Activated CD4-positive, alpha-beta T cell treated with anti-CD3 and anti-CD28 coated beads for 4 hours (primary cell): ENCODE measurements at places on chromosomes 16 and 17.
A peak's percentile ranks its signal among the peaks of the same experiment; 100 is the strongest.

- DNase-seq: no peak
Observed at GRCh38 chr16:19167710-19168370, at the start of gene SYT17. Gene SYT17 (plus strand): TSS chr16:19168240. CDS start chr16:19168647, 407 bp downstream.

GRCh38 chr17:71032746-71033273 is 863.5 kb downstream of the KCNJ2 start:
- no peak for DNase-seq

DNA sequence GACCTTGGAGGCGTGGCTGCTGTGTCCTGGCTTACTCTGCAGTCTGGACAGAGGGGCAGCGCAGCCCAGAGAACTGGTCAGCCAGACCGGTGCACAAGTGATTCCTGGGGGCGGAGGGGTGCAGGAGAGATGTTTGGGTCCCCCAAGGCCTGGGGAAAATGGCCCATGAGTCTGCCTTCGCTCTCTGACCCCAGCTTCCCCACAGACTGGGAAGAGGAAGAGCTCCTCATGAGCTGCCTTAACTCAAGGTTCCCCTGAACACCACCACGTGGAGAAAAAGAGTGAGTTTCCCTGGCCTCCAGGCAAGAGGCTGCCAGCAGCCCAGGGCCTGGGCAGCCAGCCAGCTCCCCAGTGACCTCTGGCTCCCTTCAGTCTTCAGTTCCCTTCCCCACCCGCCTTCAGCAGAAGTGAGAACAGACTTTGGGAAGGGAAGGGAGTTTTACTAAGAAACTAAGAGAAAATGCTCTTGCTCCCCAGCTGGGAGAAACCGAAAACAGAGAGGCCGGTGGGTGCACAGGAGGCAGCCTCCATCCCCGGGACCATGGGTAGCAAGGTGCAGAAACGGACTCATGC is 2.0 kb upstream of the C17orf99 start:
- DNase-seq: no peak

GRCh38 chr17:36535669-36536081 is 888 bp downstream of the PIGW start:
- DNase-seq: no peak

GRCh38 chr16:79835194-79835593 is 234.7 kb upstream of the MAF start:
- DNase-seq: no peak

DNA sequence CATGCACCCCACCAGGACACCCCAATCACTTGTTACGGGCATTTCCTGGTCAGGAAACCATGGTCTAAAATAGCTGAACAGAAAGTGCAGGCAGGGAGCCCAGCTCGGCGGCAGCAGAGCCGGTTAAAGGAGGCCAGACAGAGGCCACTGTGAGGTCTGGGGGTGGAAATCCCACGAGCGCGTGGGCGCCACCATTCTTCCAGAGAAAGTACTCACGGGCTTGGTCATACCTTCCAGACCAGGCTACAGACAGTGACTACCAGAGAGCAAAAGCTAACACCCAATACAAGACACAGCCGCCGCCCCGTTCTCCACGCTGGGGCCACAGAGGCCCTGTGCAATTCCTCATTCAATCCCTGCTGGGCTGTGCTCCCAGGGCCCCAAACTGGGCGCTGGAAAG is 11.9 kb downstream of the CEP131 start:
- DNase-seq: no peak

- DNase-seq: no peak
Observed at GRCh38 chr16:2420035-2420434, 9.2 kb upstream of the CCNF start.

- no peak for DNase-seq
Observed at GRCh38 chr16:76665571-76666275, 388.5 kb downstream of the CNTNAP4 start.

DNA sequence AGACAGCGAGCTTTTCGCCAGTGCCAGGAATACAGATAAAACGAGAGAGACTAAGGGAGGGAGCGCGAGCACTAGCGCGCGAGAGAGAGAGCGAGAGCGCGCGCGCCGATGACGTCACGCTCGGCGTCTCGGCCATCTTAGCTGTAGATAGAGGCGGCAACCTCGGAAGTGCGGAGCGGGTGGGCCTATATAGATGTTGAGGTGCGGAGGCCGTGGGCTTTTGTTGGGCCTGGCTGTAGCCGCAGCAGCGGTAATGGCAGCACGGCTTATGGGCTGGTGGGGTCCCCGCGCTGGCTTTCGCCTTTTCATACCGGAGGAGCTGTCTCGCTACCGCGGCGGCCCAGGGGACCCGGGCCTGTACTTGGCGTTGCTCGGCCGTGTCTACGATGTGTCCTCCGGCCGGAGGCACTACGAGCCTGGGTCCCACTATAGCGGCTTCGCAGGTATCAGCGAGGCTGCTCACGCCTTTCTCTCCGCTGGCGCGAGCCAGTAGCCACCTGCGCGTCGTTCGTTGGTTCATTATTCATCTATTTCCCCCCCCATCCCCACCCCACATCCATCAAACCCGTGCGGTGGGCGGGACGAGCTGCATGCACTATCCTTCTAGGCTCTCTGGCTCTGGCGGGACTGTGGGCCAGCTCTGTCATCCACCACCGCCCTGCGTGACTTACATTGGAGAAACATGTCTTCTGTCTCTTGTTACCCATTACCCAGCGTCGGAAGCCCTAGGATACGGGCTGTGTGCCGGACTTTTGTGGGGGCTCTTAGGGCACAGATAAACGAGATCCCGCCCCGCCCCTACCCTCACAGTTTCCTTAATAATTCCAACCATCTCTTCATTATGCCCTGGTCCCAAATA is 795 bp downstream of the CYB5D2 start:
- DNase-seq: peak; percentile 86

GRCh38 chr16:53041320-53042051 is 11.2 kb downstream of the CHD9NB start:
- no peak for DNase-seq

DNA sequence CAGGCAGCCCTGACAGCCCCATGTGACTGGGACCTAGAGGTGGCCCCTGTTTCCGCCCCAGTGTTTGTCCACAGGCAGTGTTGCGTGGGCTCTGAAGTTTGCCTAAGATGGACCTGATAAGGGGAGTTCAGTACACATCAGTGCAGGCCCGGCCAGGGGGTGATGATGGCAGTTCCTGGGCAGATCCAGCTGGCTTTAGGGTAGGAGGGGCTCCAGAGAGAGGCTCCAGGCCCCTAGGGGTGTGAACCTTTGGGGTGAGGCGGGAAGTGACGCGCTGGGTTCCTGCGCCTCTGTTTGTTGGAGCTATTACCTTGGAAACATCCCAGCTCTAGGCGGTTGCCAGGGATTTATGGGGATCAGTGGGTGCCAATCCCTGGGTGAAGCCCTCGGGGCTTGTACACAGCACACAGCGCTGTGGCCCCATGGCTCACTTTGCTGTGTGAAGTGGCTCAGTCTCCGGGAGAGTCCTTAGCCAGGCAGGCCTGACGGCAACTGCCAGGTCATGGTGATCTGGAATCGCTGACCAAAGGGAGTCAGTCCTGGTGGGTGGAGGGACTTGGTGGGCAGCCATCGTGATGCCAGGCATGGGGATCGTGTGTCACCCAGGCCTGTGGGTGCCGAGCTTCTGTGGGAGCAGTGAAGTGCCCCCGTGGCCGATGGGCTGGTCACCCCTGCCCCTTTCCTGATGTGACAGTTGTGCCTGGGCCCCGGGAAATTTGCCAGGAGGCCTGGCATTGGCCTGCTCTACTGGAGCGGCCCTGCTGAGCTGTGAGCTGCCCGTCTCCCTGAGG is 146.1 kb downstream of the SEC14L1 start:
- no peak for DNase-seq

DNA sequence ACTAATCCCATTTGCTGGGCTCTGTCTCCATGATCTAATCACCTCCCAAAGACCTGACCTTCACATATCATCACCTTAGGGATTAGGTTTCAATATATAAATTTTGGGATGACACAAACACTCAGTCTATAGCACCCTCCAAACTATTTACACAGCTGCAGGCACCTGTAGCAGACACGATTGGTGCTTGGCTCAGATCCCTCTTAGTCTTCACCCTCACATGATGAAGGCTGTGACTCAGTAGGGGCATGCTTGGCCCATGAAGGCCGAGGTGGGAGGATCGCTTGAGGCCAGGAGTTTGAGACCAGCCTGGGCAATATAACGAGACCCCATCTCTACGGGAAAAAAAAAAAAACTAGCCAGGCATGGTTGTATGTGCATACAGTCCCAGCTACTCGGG is 73.5 kb downstream of the HS3ST2 start:
- no peak for DNase-seq

DNA sequence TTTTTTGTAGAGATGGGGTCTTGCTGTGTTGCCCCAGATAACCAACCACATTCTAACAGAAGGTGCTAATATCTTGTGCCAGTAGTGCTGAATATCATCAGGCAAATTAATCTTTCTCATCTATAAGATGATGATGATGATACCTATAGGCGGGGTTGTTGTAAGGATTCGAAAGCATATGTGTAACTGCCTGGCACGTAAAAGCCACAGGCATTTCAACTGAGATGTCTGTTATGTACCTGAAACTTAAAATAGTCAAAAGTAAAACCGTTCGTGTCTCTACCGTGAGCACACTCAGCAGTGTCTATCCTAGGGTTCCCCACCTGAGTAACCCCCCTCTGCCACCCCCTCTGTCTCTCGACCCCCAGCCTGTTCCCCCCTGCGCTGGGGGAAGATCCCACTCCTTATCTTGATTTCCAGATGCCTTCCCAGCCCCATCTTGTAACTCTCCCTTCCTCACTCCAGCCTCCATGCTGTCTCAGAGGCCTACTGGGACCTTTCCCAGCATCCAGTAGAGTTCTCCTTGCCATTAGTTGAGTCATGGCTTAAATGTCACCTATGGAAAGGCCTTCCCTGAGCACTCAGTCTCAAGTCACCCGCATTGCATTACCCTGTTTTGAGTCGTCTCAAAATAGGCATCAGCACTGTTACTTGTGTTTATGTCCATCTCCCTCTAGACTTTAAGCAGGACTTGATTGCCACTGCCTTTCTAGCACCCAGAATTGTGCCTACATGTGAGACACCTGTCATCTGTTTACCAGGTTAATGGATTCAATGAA is 34.1 kb downstream of the CDRT15 start:
- DNase-seq: no peak

GRCh38 chr16:50146479-50147435 is 6.3 kb upstream of the TENT4B start:
- DNase-seq: no peak

DNA sequence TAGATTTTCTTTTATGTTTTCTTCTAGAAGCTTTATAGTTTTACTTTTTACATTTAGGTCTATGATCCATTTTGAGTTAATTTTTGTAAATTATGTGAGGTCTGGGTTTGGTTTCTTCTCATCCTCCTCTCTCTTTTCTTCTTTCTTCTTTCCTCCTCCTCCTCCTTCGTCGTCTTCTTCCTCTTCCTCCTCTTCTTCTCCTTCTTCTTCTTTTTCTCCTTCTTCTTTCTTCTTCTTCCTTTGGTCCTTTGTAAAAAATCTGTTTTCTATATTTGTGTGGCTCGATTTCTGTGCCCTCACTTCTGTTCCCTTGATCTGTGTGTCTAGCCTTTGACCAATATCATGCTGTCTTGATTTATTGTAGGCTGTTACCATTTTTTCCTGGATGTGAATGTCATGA is 5.0 kb upstream of the SLC25A35 start:
- no peak for DNase-seq

DNA sequence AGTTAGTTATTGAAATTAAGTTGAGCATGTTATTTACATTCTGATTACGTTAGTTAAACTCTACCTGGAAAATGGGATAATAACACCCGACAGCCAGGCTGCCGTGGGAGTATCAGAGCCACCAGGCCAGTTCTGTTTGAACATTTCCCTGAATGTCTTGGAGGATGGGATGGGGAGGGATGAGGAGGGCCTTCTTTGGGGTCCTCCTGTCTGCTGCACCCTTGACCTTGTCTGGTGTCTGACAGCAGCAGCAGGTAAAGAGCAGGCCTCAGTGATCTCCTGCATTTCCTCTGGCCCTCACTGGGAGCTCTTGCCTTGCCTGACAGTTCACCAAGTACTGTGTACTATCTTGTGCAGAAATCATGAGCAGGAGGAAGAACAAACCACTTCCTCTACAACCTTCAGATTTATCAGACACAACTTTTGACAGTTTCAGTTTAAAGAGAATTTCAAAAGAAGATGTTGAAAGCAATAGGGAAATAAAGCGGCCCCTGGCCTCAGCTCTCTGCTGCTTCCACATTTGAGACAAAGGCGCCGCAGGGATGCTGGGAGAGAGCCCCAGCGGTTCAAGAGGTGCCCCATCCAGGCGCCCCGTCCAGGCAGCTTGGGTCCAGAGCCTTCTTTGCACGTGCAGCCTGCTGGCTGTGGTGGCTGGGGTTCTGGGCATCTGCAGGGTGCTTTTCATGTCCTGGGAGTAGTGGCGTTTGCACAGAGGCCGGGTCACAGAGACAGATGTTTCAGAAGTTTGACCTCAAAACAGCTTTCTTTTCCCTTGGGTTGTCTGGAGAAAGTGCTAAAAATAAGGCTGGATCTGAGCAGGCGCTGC is 25.3 kb downstream of the CMIP start:
- no peak for DNase-seq

DNA sequence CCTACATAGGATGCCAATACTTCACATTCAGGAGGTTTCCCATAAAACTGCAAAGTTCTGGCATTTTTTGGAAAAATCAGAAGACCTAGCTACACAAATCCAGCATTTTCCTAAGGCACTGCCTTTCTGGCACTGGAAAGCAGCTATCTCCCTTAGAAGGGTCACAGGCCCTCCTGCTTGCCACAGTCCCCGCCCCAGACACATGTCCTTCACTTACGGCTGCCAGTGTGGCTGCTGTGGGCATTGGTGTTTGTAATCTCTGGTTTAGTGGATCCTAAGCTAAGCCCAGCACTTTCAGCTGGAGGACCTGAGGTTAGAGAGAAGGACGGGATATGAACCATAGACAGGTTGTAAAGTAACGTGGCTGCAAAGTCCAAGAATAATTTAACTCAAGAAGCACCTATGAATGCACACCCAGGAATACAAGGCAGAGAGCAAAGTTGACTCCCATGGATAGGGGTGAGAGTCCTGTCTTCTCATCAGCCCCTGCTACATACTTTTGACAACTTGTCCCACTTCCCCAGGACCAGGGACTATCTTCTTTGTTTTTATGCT is 100.0 kb downstream of the XYLT1 start:
- no peak for DNase-seq

DNA sequence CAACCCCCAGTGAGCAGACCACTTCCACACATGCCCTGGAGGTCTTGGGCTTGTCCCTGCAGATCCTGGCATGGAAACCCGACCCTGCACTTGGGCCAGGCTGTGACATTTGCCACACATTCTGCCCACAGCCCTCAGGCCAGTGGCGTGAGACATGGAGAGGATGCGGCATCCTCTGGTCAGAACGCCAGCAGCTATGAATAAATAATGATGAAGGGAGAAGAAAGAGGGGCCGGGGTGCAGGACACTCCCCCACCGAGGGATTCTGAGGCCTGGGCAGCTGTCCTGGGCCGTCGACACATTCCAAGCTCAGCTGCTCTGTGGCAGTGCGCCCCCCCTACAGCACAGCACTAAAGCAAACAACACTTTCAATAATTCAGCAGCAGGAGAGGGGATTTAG is 148.8 kb downstream of the ENGASE start:
- DNase-seq: no peak

GRCh38 chr16:3023415-3023668 is 400 bp downstream of the HCFC1R1 start:
- no peak for DNase-seq

DNA sequence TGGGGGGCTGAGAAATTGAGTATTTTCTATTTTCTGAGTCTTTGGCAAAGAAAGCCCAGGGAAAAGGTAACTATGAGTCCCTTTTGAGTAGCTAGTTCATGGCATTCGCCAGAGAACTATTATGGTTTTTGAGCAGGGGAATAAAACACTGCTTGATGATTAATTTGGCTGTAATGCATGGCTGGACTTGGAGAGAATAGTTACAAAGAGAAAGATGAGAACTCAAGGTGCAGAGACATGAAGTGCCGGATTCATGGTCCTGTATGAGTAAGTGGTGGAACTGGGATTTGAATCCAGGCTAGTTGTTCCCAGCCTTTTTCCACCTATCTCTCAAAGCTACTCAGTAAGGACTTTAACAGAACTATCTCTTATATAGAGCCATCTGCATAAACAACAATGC is 266.6 kb downstream of the CA10 start:
- DNase-seq: no peak
